Endodermal cell (in vitro differentiated cells): ENCODE measurements at places on chromosomes 2 and 18.

GRCh38 chr2:1586251-1586922 is 157.9 kb downstream of the PXDN start:
- DNase-seq: no peak

GRCh38 chr2:27984153-27984552 is 93.6 kb downstream of the BABAM2 start:
- DNase-seq: no peak

- no peak for DNase-seq
These were observed 1.5 kb upstream of the PEX13 start for GRCh38 chr2:61015976-61016375.

DNA sequence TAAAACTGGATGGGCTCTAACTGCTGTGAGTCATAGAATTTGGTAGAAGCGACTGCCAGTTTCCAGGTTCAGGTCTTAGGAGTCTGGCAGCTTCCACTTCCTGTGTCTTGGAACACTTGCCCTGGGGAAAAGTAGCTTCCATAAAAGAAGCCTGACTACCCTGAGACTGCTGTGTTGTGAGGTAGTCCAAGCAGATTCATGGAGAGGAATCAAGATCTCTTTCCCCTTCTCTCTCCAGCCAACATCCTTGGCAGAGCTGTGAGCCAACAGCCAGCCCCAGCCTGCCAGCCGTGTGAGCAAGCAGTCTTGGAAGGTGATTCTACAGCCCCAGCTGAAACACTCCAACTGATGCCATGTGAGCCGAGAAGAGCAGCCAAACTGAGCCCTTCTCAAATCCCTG is 33.7 kb downstream of the SLC20A1 start:
- no peak for DNase-seq

GRCh38 chr2:221524158-221524557 is 47.9 kb downstream of the EPHA4 start:
- DNase-seq: no peak

GRCh38 chr18:48929941-48930713 is 20.6 kb downstream of the SMAD7 start:
- no peak for DNase-seq

GRCh38 chr2:223092667-223093066 is 40.7 kb downstream of the KCNE4 start:
- no peak for DNase-seq

DNA sequence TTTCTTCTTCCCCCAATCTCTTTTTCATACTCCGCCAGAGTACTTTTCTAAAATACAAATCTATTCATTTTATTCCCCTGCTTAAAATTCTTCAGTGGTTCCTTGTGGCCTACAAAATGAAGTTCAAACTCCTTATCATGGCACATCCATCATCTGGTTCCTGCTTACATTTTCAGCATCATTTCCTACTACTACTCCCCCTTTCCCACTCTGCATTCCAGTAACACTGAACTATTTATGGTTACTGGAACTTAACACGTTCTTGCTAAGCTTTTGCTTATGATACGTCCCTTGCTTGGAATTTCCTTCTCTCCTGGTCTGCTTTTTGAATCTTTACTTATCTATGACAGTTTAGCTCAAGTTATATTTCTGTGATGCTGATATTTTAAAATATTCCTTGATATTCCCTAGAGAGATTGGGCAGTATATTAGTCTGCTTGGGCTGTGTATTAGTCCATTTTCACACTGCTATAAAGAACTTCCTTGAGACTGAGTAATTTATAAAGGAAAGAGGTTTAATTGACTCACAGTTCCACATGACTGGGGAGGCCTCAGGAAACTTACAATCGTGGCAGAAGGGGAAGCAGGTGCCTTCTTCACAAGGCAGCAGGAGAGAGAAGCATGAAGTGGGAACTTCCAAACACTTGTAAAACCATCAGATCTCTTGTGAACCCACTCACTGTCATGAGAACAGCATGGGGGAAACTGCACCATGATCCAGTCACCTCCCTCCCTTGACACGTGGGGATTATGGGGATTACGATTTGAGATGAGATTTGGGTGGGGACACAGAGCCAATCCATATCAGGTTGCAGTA is 53.2 kb downstream of the BMPR2 start:
- no peak for DNase-seq

GRCh38 chr2:37653805-37654378 is 17.6 kb downstream of the CDC42EP3 start:
- no peak for DNase-seq

DNA sequence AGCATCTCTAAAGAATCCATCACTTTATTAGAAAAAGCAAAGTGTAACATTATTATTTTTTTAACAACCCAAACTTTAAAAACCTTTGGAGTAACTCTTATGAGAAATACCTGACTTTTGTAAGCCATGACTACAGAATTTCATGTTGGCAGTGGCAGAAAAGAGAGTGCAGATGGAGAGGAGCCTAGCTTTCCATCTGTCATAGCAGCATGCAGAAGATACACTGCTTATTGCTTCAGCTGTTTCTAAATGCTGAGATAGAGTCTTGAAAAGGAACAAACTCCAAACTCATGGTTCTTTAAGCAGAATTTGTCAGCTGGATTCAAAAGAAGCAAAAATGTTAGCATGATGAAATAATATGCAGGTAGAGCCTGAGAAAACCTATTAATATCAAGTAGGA is 1130.3 kb downstream of the DPP10 start:
- DNase-seq: no peak

DNA sequence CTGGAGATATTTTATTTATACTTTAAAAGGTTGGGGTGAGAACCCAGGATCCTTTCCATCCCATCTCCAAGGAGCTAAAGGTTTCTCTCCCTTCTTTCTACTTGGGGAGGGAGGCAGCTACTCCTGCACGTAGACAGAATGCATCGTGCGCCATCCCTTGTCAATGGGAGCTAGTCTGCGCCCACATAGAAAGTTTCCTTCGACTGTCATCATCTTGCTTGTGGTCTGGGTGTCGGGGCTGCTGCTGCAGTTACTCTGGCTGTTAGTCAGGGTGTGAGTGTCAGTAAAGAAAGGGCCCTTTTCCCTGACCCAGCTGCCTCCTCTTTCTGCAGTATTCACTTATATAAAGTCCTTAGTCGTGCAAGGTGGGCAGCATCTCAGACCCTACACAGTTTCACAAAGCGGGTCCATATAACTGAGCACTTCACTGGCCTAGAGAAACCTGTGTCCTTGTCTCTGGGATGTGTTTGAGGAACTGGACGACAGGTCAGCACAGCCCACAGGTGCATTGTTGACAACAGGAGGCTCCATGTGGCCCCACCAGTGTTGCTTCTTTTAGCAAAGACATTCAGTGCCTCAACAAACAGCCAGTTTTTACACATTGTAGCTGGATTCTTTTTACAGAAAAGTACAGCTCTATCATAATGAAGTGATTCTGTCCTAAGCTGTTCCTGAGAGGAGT is 22.4 kb downstream of the NPAS2 start:
- no peak for DNase-seq

- DNase-seq: peak; percentile 39
These were observed 9.7 kb upstream of the PXDN start for GRCh38 chr2:1754046-1754445.

GRCh38 chr2:67839242-67839641 is 223.6 kb downstream of the C1D start:
- no peak for DNase-seq

DNA sequence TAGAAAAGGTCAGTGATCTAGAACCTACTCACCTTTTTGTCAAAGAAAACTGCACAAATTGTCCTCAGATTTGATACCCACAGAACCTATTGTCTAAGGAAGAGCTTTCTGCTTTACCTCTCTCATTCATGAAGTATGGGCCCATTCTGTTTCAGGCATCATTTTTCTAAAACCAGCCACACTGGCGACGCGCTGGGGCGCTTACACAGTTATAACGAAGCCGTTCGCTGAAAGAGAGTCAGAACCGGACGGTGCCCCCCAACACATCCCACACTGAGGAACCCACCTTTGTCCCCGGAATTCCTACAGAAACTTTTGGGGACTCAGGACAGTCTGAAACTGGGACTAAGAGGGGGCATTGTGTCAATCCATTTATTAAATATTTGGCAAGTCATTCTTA is 206.3 kb upstream of the HAAO start:
- DNase-seq: peak; percentile 18

DNA sequence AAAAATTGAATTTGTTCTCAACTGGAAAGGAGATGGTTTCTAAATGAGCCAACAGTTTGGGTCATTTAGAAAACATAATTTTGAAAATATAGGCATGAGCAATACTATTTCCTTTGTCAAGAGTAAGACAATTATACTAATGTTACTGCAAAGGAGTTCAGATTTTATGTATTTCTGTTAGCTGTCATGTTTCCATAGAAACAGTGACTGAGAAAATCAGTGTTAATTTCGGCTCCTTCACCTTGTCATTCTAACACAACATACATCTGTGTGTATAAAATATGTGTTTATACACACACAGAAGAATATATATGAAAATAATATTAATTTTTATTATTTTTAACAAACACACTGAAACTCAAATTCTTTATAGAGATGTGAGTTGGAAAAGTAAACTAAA is 178.0 kb upstream of the SPHKAP start:
- no peak for DNase-seq

DNA sequence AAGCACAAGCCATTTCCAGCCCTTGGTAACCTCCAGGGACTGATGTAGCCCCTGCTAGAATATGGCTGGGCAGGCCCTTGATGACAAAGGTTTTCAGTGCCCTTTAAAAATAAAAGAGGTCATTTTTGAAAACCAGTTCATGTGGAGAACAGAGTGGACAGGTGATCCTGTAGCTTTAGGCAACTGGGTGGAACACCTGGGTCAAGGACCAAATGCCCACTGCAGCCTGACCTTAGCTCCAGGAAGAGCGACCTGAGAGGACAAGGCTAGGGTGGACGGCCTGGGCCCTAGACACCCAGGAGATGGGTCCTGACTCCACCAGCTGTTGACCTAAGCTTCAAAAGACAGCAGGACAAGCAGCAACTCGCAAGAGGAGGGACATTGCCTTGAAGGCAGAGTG is 116.6 kb downstream of the LIPG start:
- DNase-seq: no peak

DNA sequence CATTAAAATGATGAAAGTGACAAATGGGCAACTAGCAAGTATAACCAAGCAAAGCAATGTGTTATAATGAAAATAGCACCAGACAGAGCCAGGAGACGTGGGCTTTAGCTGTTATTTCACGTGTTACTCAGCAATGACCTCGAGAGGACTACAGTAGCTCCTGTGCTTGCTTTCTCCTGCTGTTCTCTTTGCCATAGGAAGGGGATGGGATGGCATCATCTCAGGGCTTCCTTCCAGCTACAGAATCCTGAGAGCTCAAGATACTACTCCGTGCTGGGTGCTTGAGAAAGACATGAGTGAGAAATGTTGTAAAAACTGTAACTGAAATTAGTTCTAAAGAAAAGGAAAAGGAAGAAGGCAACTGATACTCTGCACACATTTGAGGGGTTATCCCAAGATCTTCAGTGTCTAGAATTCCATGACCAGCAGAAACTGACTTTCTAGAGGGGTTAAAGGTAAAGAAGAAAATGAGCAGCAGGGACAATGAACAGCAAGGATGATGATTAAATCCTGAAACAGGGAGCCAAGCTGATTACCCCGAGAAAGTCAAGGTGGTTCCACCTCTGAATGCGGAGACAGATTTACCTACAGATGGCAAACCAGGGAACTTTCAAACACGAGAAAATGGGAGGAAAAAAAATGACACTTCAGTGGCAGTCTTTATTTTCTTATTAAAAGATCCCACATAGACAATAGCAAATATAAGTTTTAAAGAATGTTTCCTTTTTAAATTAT is 33.4 kb downstream of the GAREM1 start:
- no peak for DNase-seq

DNA sequence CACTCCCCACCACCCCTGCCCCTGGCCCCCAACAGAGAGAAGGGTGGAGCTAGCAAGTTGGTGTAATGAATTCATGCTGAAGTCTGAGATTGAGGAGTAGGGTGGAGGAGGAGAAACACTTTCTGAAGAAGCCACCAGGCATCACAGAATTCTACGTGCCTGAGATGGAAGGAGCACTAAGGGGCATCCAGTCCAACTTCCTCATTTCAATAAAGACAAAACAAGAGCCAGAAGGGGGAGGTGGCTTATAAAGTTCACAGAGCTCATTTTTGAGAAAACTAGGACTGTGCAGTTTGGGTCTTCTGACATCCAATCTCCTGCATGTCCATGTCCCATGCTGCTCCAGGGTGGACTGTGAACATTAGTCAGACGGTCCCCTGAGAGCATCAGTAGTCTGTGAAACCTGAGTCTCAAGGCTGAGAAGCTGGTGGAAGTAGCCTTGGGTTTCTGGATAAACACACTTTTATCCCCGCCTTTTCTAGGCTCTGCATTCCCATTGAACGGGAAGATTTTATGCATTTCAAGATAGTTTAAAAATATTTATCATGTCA is 77.7 kb downstream of the TRIM43 start:
- no peak for DNase-seq

DNA sequence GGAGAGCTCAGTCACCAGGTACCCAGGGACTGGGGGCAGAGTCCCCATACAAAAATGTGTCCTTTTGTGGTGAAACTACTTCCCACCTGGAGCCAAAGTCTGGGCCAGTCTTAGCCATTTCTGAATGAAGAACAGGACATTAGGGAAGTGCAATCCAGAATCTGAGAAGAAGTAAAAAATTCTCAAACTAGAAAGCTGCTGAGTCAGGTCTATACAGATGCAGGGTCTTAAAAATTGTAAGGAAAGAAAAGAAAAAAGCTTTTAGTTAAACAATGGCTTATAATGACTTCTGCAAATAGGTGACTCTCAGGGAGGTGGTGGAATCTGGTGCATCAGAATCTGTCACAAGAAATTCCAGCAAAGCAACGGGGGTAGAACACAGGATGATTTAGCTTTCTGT is 13.5 kb downstream of the ZBTB7C start:
- DNase-seq: no peak

- no peak for DNase-seq
These were observed 88.5 kb downstream of the KLF7 start for GRCh38 chr2:207077266-207077665.

DNA sequence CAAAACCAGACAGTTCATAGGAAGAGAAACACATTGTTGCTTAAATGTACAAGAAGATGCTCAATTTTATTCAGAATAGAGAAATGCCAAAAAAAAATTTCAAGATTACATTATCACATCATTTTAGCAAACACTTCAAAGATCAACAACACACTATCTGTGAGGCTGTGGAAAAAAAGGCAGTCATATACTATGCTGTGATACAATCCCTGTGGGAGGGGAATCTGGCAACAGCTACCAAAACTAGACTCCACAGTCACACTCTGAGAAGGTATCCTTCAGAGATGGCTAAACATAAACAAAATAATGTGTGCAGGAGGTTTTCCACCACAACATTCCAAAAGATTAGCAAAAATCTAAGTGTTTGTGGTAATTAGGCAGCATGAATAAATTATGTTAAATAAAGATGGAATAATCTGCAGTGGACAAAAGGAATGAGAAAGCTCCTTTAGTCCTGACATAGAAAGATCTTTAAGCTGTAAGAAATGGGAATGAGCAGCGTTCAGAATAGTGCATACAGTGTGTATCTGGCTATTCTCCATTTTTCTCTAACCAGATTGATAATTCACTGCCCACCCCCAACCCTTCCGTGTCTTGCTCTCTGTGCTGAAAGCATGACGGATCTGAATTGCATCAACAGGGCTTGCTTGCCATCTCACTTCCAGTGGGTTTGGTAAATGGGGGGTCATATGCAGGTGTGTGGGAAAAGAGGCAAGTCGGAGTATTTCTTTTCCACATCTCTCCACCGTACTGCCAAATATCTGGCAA is 329.6 kb downstream of the MBD2 start:
- DNase-seq: no peak

- DNase-seq: no peak
These were observed 277.0 kb downstream of the CTNNA2 start for GRCh38 chr2:79789811-79790210.
